Thoracic aorta (tissue), 2 donors: ENCODE measurements at places on chromosomes 6 and 20.
A peak's percentile ranks its signal among the peaks of the same experiment; 100 is the strongest.

GRCh38 chr6:47358440-47359225, 48.9 kb upstream of the TNFRSF21 start:
- DNase-seq, result no peak

- DNase-seq, result no peak
Observed at GRCh38 chr20:38755324-38755910, 7.2 kb downstream of the ACTR5 start.

GRCh38 chr6:99305021-99305554, 44.4 kb downstream of the FAXC start:
- DNase-seq, result no peak

- no peak for DNase-seq
Observed at GRCh38 chr6:157717340-157717748, 105.7 kb upstream of the SNX9 start.

DNA sequence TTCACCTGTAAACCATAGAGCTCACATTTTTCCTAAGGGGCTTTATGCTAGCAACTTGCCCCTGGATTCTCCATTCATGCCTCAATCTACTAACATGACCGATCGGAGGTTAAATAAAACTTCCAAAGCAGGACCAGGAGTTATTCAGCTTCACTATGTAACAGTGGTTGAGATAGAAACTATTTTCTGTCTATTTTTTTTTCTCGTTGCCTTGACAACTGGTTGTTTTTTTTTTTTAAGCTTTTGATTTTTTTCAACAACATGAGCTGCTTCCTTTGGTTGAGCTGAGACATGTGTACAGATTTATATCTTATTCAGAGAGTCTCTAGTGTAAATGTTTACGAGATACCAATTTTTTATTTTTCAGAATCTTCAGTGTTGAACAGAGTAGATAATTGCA, 85.7 kb downstream of the SHLD1 start:
- no peak for DNase-seq

DNA sequence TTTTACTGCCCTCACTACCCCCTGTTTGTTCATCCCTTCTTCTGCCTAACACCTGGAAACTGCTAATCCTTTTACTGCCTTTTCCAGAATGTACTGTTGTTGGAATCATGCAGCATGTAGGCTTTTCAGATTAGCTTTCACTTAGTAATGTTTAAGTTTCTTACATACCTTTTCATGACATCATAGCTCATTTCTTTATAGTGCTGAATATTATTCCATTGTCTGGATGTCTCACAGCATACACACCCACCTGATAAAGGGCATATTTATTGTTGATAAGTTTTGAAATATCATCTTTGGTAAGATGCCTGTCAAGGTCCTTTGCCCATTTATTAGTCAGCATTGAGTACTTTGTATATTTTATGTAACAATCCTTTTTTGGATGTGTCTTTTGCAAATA, 588.2 kb upstream of the NRSN1 start:
- no peak for DNase-seq

DNA sequence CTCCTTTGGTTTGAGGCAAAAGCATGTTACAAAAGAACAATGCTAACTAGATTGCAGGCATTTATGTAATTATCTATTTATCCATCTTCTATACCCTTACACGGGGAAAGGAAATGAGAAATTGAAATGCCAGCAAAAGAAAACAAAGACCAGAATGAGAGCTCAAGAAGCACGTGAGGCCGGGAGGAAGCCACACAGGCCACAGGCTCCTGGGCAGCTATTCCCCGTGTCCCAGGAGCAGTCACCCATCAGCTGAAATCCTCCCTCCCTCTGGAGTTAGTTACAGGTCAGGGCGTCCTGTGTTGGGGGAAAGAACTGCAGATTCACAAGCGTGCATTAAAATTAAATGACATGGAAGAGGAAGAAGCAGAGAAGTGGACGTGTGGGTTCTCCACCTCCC, 64.7 kb upstream of the RPS6KA2 start:
- DNase-seq, result no peak

DNA sequence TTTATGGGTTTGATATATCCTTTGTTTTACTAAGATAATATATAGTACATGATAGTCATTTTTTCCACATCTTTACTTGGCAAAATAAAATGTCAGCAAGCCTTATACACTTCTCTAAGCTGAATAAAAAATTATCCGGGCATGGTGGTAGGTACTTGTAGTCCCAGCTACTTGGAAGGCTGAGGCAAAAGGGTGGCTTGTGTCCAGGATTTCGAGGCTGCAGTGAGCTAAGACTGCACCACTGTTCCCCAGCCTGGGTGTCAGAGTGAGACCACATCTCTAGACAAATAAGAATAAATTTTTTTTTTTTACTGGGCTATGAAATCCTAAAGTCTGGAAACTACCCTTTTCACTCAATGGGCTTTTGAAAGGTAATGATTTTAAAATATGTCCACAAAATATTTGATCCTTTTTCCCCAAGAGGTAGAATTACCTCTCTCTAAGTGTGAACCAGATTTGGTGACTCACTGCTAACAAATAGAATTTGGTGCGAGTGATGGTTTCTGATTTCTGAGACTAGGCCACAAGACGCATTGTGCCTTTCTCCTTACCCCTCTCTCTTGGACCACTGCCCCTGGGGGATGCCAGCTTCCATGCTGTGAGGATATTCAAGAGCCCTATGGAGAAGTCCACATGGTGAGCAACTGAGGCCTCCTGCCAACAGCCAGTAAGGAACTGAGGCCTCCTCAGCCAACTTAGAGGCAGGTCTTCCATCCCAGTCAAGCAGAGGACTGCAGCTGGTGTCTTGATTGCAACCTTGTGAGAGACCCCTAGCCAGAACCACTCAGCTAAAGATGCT, 84.2 kb upstream of the ZNFX1 start:
- DNase-seq, result no peak

GRCh38 chr6:134817448-134817847, 132.5 kb downstream of the ALDH8A1 start:
- DNase-seq, result no peak

DNA sequence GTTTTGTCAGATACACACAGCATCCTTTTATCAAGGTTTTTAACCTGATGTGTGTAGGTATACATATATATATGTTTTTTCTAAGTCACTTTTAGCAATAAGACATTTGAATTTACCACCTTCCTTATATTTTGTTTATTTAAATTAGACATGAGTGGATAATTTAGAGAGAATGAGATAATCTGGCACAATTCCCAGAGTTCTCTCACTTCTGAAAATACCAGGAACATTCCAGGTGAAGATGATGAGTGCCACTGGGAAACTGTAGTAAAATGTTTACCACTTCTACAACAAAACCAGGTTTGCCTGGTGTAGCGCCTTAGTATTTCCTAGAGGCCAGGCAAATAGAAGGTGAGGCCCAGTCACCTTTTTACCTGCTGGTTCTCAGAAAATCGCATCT, 189.5 kb downstream of the TMEM242 start:
- no peak for DNase-seq

DNA sequence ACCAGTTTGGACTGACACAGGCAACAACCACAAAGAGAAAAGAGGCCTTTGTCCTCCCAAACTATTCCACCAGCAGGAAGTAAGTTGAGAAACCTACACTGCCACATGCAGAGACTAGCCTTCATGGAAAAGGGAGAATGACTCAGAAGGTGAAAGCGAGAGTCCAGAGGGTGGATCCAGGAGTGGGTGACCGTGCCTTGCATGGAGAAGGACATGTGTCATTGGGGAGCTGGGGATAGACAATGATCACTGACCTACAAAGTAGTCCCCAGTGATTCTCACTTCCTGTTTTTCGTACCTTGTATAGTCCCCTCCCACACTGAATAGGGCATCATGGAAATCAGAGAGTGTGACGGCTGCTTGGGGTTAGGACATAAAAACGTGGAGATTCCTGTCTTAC, 91.9 kb downstream of the MYLK4 start:
- no peak for DNase-seq

DNA sequence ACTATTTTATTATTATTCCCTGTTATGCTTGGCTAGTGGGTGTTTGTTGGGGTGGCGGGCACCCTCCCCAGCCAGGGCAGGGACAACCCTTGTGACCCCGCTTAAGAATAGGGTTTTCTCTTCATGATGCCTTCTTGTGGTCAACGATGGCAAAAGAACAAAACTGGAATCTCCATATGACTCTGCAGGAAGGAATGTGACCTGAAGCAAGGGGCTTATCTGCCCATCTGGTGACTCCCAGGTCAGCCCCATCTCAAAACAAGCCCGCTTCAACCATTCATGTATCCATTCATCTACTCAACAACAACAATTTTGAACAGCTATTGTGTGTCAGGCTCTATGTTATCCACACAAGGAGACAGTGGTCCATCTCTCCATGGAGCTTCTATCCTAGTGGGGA, 30.9 kb upstream of the TGM6 start:
- no peak for DNase-seq

- DNase-seq, result no peak
Observed at GRCh38 chr20:51492167-51493092, 50.1 kb downstream of the NFATC2 start.

- DNase-seq, result no peak
Observed at GRCh38 chr6:1610497-1611321, 994 bp downstream of the FOXC1 start.

- DNase-seq, result no peak
Observed at GRCh38 chr6:169534039-169534421, 167.8 kb downstream of the WDR27 start.

GRCh38 chr20:48267860-48268633, 482.8 kb upstream of the SULF2 start:
- DNase-seq, result no peak

GRCh38 chr6:152364866-152365265, 272.3 kb downstream of the SYNE1 start:
- DNase-seq, result no peak

GRCh38 chr20:48189181-48189580, 403.9 kb upstream of the SULF2 start:
- no peak for DNase-seq

GRCh38 chr6:44415873-44416502, 28.5 kb downstream of the CDC5L start:
- DNase-seq, result no peak

GRCh38 chr20:17901971-17902370, 66.6 kb downstream of the SNX5 start:
- DNase-seq, result no peak

- no peak for DNase-seq
Observed at GRCh38 chr6:43367245-43367984, 2.0 kb downstream of the ZNF318 start.

DNA sequence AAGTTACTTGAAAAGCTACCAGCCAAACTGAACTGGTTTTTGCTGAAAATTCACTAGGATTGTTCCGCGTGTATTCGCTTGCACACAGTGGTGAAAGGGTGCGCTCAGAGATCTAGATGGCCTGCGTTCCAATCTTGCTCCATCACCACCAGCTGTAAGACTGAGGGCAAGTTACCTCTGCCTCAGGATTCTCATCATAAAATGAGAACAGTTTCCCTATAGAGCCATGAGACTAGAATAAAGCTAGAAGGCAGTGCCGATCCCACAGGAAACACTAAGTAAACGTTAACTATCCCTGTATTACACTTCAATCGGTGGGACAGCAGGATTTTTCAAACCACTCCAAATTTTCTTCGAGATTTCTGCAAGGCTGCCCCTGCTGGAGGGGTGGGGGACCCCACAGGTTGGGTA, 838 bp downstream of the AHCY start:
- DNase-seq, result no peak

- DNase-seq, result no peak
Observed at GRCh38 chr6:105137388-105137787, 42.4 kb downstream of the POPDC3 start.

DNA sequence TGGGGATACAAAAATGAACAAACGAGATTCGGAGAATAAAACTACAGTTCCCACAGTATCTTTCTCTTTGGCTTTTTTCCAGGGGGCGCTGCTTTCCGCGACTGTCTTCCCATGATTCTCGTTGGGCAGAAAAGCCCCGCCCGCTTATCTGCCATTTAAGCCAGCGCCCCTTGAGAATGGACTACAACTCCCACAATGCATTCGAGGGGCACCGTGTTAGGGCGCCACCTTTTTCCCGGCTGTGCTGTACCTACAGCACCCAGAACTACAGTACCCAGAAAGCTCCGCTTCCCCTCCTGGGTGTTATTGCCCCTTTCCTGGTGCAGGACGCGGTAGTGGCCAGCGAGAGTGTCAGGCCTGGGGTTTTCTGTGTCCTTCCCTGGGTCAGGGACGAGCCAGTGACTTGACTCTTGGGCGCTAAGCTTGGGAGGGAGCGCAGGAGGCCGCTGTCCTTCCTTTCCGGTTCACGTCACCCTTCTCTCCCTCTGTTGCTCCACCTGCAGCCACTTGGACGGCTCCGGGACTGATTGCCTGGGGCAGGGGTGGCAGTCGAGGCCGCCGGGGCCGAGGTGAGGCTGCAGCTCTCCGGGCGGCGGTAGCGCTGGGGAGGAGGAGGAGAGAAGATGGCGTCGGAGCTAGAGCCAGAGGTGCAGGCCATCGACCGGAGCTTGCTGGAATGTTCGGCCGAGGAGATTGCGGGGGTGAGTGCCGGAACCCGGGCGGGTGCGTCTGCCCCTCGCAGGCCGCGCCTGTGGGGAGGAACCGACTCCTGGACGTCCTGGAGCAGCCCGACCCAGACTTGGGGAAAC, at the start of gene UBR2:
UBR2 (plus strand) TSS at position 333 of the 809 bp plus-strand sequence; CDS start at position 624, 291 bp downstream.
- DNase-seq, result peak; percentile 97

- DNase-seq, result no peak
Observed at GRCh38 chr6:3306848-3307247, 48.1 kb downstream of the PSMG4 start.

GRCh38 chr6:110329348-110329713, 28.8 kb downstream of the METTL24 start:
- DNase-seq, result no peak

DNA sequence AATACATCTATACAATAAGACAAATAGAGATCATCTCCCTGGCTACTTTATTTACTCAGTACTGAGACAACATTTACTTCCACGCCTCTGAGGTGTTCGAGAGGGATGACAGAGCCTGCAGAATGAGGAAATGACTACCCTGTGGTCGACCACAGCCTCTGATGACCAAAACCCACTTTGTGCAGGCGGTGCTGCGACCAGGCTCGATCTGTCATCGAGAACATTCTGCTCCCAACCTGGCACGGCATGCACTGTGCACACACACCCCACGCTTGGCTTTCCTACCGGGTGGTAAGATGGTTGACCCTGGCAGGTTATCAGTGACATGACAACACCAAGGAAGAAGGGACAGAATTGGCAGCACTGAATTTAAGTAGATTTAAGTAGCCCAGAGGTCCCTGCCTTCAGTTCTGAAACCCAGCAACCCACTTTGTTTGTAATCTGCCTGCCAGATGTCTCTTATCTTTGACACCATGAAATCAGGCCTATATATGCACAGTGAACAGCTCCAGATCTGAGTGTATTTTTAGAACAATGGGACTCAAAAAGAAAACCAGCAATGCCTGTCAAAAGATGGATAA, 42.6 kb downstream of the TTI1 start:
- no peak for DNase-seq

- DNase-seq, result no peak
Observed at GRCh38 chr6:17036065-17036393, 65.8 kb upstream of the STMND1 start.

DNA sequence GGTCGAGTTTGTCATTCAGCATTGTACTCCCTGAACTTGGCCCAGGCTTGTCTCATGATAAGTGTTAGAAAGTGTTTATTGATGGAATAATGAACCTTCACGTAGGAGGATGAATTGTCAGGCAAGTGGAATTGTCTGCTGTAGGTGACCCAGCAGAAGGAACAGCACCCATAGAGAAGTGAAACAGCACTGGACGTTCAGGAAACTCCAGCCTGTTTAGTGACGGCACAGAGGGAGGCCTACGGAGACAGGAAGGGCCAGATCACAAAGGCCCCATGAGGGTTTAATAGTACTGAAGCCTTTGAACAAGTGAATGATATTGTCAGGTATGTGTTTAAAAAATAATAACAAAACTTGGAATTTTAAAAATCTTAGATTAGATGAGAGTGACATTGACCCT, 2.9 kb downstream of the STX11 start:
- no peak for DNase-seq
